ENCODE measurements at places on chromosomes 1 and 21.

DNA sequence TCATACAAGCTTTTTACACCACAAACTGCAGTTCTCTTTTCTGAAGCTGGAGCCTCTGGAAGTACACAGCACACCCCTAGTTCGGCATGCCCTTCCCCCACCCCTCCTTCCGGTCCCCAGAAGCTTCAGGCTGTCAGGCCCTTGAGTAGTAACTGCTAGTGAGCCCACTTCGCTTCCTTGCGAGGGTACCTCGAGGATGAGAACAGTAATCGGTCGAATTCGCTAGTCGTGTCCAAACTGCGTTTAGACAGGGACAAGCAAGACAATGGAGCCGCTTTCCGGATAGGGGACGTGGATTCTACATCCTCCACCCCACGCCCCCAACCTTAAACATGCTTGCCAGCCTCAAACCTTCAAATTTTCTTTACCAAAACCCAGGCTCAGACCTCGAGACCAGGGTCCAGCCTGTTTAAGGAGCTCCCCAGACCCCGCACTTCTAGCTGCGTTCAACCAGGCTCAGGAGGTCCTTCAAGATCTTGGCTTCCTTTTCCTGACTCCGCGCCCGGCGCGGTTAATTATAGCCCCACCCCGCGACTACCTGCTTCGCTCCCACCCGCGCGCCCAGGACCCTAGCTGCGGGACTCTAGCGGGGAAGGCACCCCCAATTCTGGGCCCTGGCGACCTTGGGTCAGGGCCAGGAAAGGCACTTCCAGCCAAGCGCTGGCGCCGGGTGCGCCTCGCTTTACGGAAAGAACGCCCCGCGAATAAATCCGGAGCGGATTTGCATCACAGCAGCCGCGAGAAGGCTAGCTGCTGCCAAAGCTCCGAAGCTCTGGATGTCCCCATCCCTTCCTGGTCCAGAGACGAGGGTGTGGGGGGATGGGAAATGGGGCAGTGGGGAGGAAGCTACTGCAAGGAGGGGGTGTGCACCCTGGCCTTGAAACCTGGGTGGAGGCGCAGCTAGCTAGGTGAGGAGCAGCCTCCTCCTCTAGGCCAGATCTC is 8.1 kb upstream of the TSPAN1 start:
- no peak for DNase-seq

GRCh38 chr1:172699695-172700227 is 40.9 kb downstream of the FASLG start:
- no peak for DNase-seq

DNA sequence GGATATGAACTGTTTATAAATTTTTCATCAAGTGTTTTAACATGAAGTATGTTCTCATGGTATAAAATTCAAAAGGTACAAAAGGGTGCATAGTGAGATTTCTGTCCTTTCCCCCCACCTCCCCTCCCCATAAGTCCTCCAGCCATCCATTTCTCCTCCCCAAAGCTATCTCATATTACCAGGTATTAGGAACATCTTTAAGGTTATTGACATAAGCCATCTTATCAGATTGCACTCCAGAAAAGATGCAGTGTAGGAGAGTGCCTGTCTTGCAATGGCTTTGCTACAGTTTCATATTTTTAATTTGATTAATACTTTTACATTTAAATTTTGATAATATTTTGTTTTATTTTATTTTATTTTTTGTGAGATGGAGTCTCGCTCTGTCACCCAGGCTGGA is 13.5 kb upstream of the HPCAL4 start:
- no peak for DNase-seq

DNA sequence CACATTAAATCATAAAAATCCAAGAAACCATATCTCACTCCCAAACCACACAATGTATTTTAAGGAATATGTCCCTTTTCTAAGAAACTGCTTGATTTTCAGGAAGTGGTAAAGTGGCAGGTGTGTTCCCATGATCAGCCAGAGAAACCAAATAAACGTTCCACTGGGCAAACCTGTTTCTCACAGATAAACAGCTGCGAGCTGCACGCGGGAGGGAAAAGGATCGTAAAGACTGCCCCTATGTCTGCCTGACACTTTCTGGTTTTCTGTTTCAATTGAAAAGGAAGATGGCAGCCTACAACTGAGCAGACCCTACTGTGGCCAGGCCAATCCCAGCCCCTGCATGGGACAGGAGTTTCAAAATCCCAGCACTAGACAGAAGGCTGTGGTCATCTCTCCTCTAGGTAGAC is 36.6 kb downstream of the HIVEP3 start:
- no peak for DNase-seq

GRCh38 chr1:43448955-43449707 is 4.6 kb downstream of the HYI start:
- DNase-seq, result no peak

- DNase-seq, result no peak
Measured at GRCh38 chr1:183195142-183195574, 9.1 kb downstream of the LAMC2 start.

DNA sequence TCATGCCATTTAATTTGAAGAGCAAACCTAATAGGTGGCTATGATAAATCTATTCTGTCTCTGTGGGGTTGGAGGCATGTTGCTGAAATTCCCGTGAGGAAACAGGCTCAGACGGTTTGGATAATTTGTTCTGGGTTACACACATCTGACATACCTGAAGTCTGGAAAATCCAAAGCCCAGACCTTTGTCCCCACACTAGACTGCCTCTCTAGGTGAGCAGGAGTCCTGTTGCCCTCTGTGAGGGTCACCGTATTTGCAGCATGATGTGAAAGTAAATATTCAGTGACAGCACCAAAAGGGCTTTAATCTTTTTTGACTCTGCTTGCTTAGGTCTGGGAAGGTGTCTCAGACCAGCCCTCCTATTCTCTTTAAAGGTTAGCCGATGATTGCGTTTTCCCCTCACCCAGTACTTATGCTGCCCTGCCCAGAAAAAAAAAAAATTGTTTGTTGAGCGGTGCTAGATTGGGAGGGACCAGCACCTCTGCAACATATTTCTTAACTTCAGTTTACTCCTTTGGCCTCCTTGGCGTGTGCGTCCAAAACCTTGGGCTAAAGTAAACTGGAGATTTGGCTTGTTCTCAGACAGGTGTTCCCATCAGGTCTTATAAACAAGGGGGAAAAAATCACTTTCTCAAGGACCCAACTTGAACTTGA is 67.0 kb downstream of the CACHD1 start:
- no peak for DNase-seq

GRCh38 chr1:248631354-248632008 is 3.4 kb downstream of the OR2T11 start:
- no peak for DNase-seq

GRCh38 chr1:212650228-212650627 is 41.7 kb downstream of the ATF3 start:
- DNase-seq, result no peak

GRCh38 chr1:64425521-64425920 is 44.4 kb upstream of the CACHD1 start:
- DNase-seq, result no peak

- DNase-seq, result no peak
Measured at GRCh38 chr1:114607223-114607622, 25.8 kb upstream of the BCAS2 start.

- DNase-seq, result no peak
Measured at GRCh38 chr1:2312515-2313301, 78.6 kb downstream of the MORN1 start.

DNA sequence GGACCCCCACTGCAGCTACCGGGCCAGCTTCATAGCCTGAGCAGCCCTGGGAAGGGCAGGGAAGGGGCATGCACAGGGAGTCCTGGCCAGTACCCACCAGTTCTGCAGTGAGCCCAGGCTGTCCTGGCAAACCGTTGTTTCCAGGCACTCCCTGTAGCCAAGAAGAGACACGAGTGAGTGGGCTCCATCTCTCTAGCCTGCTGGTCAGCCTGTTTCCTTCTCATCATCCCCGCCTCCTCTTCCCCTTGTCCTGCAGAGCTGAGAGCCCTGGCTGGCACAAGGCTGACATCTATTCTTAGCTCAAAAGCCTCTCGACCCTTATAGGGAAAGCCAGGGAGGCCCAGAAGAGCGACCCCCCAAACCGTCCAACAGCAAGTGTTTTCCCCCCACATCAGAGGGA is 28.7 kb downstream of the COL16A1 start:
- DNase-seq, result no peak

DNA sequence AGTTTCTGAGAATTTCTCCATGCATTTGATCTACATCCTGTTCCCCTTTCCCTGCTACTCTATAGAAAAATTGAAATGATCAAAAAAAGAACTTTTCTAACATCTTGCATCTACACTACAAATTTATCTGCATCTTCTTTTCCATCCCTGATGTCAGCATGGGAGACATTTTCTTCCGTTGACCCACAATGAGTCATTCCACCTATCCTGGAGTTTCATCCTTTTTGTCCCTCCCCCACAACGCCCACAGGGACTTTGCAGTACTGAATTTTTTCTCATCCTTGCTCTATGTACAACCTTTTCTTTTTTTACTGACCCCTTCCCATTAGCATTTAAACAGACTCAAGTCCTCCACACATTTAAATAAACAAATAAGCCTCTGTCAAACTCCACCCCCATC is 112.2 kb upstream of the MROH9 start:
- no peak for DNase-seq

DNA sequence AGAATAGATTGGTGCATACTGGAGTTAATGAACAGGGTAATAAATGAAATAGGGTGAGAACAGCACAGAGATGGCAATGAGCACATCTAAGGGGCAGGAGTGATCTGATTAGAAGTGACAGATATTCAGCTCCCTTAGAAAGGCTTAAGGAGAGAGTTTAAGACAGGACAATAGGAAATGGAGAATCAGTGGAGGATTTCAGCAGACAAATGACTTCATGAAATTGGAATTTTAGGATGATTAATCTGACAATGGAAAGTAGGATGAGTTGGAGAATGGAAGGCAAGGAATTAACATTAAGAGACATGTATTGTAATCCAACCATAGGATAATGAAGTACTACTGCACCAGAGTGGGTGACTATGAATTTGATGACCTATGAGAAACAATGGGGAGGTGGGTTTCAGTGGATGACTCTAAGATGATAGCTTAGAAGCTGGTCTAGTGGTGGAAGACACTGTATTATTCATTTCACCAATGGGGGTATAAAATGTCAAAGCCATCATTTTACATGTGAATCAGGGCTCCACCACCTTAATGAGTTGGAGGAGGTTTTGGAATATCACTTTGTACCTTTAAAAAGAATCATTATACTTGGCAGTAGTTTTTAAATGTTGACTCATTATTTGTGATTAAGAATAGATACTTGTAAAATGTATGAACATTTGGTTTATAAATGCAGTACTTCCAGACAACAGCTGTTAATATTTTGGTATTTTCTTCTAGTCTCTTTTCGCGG is 139.1 kb downstream of the PLA2G4A start:
- no peak for DNase-seq

DNA sequence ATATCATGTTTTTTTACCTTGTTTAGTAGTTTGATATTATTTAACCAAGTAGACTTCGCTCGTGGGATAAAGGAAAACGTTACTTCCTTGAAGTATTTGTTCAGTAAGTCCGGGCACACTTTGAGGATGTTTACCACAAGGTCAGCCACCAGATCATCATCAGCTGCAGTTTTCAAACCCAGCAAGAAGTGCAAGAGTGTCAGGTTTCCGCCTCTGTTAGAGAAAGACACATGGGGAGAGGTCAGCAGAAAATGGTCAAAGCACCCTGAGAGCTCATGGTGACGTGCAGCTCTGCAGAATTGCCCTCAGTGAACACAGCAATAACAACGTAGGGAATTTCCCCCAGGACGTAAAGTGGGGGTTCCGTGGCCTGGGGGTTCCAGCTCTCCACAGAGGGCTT is 24.4 kb downstream of the URB1 start:
- no peak for DNase-seq

GRCh38 chr1:230167419-230167852 is 100.4 kb downstream of the GALNT2 start:
- peak; percentile 49 for DNase-seq

DNA sequence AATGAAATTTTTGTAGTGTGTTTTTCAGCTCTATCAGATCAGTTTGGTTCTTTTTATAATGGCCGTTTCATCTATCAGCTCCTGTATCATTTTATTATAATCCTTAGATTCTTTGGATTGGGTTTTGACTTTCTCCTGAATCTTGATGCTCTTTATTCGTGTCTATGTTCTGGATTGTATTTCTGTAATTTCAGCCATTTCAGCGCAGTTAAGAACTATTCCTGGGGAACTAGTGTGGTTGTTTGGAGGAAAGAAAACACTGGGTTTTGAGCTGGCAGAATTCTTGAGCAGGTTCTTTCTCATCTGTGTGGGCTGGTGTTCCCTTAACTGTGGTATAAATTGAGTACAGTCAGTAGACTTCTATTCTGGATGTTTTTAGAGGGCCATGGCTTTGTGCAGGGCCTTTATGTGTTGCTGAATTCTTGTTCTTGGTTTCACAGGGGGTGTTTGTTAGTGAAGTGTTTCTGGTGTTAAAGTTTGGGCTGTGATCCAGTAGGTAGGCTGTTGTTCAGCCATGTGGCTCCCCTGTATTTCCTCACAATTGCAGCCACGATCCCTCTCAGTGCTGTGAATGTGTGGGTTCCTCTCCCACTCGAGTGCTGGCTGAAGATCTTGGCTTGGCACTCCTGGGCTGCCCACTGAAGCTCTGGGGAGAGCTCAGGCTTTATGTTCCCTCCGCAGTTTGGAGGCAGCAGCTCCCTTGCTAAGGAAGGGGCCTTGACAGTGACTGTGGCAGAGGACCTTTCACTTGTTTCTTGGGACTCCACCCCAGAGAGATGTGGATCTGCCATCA is 56.0 kb upstream of the CCDC190 start:
- DNase-seq, result no peak

DNA sequence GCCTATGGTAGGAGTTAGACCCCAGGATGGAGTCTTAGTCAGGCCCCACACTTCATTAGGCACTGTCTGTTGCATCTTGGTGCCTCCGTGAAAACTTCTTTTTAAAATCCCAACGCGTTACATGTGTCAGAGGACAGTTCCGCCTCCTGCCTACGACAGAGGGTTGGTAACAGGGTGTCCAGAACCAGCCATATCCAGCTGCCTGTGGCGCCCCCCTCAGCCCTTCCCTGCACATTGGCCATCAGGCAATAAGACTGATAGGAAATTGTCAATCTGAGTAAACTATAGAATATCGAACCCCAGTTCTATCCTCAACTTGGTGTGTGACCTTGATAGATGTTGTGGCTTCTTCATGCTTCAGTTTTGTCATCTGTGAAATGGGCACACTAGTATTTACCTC is 108.6 kb upstream of the CSF3R start:
- DNase-seq, result no peak

- no peak for DNase-seq
Measured at GRCh38 chr21:15407585-15407984, 322.2 kb upstream of the USP25 start.

DNA sequence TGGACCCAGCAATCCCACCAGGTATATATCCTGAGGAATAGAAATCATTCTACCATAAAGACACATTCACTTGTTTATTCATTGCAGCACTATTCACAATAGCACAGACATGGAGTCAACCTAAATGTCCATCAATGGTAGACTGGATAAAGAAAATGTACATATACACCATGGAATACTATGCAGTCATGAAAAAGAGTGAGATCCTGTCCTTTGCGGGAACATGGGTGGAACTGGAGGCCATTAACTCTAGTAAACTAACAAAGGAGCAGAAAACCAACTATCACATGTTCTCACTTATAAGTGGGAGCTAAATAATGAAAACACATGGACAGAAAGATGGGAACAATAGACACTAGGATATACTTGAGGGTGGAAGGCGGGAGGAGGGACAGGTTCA is 36.1 kb upstream of the PRKACB start:
- DNase-seq, result no peak

- DNase-seq, result no peak
Measured at GRCh38 chr1:29166291-29166878, 15.3 kb downstream of the SRSF4 start.

GRCh38 chr21:29626801-29627470 is 312.9 kb downstream of the GRIK1 start:
- DNase-seq, result no peak

Measured in memory B cell (primary cell).